ENCODE measurements at places on chromosomes 11 and 22.

GRCh38 chr11:60301178-60301577, 20.7 kb downstream of the MS4A4A start:
- DNase-seq: no peak

- no peak for DNase-seq
Measured at GRCh38 chr22:39732625-39733024, 160.9 kb downstream of the ENTHD1 start.

DNA sequence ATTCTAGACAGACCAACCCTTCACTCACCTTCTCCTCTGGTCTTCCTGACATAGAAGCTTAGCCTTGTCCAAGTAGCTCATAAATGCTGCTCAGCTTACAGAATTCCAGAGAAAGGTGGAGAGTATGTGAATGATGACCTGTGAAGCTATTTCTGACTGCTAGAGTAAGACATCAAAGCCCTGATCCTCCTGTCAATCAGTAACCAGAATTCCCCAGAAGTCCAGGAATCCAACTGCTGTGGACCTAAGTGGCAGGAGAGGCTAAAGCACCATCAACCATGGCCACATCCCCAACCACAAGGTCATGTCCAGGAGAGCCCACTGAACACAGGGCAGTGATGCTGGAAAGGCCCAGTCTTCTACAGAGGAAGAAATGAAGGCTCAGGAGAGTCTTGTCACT, 2.6 kb downstream of the OR51G2 start:
- no peak for DNase-seq

DNA sequence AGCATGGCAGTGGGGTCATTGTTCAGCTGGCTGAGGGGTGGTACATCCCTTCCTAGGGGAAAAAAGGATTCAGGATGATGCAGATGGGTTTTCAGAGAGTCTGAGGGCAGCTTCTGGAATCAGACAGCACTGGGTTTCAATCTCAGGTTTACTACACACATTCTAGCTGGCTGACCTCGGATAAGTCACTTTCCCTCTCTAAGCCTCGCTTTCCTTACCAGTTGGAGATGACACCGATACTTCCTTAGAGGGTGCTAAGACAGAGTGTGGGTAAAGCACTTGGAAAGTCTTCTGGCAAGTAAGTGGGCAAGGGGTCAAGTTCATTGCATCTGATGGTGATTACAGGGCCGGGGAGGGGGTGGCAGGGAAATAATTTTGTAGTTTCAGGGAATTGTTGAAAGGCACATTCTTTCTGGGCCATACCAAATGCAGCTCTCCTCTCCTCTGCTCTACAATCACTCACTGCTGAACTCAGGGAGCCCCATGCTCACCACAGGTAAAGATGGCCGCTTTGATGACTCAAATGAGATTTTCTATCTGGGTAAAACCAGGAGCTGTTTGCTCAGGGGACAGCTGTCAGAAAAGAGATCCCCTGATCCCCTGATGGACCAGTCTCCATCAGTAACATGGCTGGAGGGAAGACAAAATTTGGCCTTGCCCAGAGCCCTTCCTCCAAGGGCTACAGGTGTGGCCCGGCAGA, 6.5 kb upstream of the MIAT start:
- peak; percentile 56 for DNase-seq

DNA sequence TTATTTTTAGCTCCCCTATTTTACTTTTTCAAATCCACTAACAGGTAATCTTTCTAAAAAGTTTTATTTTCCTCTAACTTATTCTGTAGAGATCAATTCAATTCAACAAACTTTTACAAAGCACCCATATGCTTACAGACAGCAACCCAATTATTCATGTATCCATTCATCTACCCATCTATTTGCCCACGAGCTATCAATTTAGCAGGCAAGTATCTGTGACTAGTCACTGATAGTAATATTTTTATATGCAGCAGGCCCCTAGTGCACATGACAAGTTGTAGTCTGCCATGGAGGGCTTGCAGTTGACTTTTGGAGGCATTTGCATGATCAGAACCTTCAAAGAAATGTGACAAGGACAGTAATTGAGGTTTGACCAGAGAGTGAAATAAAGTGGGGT, 753.2 kb upstream of the TENM4 start:
- no peak for DNase-seq

- no peak for DNase-seq
Measured at GRCh38 chr11:79440571-79441460, at the start of gene TENM4. Gene TENM4, minus strand, starts transcription at chr11:79441030. Its CDS starts 371,086 bp downstream, at chr11:79069944.

- DNase-seq: peak; percentile 14
Measured at GRCh38 chr11:12680246-12680939, 6.2 kb downstream of the TEAD1 start.

- DNase-seq: peak; percentile 77
Measured at GRCh38 chr11:86021377-86021776, 47.5 kb downstream of the PICALM start.

- DNase-seq: no peak
Measured at GRCh38 chr11:112288021-112288420, 27.4 kb upstream of the PLET1 start.

GRCh38 chr11:73963861-73964260, 13.0 kb downstream of the DNAJB13 start:
- DNase-seq: no peak

DNA sequence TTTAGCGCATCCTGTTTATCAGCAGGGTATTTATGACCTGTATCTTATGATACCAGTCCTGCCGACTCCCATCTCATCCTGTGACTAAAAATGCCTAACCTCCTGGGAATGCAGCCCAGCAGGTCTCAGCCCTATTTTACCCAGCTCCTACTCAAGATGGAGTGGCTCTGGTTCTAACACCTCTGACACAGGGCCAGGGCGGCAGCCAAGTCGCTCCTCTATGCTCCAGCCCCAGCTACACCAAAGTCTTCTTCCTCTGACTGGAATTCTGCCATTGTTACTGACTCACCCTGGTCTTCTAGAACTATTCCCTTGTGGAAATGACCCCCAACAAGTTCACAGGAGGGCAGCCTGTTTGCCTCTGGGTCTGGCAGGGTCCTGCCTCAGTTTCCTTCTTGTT, 7.9 kb upstream of the C1QTNF6 start:
- DNase-seq: no peak

DNA sequence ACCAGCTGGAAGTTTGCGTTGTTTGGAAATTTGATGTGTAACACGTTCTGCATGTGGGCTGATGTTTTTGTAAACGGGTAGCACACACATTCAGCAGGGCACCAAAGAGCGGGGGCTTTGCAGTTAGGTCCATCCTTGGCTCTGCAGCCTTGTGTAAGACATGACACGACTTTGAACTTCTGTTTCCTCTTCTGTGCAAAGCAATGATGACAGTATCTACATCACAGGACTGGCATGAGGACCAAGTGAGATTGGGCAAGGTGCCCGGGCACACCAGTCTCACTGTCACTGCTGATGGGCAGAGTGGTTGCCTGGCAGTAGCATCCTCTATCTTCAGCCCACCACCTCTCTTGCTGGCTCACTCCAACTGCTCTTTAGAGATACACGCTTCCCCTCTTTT, 3.3 kb downstream of the TCN2 start:
- DNase-seq: no peak

GRCh38 chr11:34996958-34997357, 80.5 kb downstream of the PDHX start:
- no peak for DNase-seq

DNA sequence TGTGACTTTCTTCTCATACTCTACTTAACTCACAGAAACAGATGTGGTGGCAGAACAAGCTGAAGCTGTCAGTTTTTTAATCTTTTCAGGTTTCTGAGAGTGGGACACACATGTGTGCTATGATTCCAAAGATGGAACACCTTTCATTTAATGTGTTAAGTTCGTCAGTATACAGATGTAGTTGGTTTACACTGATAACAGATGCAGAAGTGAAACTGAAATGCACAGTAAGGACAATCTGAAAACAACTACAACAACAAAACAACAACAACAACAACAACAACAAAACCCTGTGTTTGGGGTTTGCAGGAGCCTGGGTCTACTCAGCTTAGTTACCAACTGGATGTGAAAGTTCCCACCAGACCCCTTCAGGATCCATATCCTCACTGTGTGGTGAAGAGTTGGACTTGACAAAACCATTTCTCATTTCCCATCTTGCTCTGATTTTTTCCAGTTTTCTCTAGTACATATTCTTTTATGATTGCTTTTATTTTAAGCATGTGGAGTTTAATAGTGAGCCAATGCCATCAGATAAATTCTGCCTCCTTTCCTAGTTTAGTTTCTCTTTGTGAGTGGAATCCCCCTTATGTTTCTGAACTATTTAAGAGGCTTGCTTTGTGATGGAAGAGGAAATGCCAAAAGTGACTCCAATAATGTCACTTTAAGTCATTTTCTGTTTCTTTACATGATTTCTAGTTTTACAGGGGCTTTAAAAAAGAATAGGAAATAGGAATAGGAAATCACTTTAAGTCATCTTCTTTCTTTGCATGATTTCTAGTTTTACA, 47.8 kb downstream of the ARHGAP42 start:
- DNase-seq: no peak

DNA sequence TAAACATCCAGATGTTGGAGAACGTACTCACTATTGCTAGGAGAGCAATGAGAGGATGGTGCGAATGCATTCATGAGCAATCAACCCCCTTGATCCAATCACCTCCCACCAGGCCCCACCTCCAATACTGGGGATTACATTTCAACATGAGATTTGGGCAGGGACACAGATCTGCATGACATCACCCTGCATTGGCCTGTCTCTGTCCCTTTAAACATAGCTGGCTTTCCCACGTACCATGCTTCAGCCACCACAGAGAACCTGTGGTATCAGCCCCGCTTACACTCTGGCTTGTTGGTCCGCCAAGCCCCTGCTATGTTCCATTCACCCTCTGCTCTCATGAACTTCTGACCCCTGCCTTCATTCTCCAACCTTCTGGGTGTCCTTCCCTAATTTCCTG, 157.5 kb upstream of the E2F8 start:
- no peak for DNase-seq

GRCh38 chr11:46367244-46367915, 14.1 kb upstream of the MDK start:
- DNase-seq: peak; percentile 72

DNA sequence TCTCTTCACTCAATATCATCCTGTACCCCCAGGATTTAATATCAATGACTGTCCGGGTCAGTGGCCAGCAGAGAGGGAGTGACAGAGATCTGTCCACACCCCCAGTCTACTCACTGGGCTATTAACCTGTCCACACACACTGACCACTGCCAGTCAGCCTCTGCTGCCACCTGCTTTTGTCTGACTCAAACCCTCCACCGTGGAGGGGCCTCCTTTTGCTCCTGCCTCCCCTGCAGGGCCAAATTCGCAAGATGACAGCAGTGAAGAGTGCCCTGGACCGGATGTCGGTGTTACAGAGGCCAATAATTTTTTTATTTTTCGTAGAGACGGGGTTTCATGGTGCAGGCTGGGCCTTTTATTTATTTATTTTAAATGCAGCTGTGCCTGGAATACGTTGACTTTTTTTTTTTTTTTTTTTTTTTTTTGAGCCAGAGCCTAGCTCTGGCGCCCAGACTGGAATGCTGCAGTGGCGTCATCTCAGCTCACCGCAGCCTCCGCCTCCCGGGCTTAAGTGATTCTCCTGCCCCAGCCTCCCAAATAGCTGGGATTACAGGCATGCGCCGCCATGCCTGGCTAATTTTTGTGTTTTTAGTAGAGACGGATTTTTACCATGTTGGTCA, 5.1 kb downstream of the PDXP start:
- DNase-seq: no peak

GRCh38 chr11:119652907-119653659, 75.9 kb downstream of the NECTIN1 start:
- DNase-seq: no peak

GRCh38 chr11:127063241-127063640, 62.7 kb upstream of the KIRREL3 start:
- no peak for DNase-seq

All from activated CD4-positive, alpha-beta T cell treated with anti-CD3 and anti-CD28 coated beads, Interleukin-2, amount 50 U/mL, for 16 hours (primary cell).